ENCODE measurements at places on chromosomes 13 and 19.

GRCh38 chr19:8643860-8644653, 13.6 kb downstream of the NFILZ start:
- DNase-seq: no peak

- no peak for DNase-seq
Observed at GRCh38 chr13:36837354-36838092, 18.5 kb downstream of the RFXAP start.

DNA sequence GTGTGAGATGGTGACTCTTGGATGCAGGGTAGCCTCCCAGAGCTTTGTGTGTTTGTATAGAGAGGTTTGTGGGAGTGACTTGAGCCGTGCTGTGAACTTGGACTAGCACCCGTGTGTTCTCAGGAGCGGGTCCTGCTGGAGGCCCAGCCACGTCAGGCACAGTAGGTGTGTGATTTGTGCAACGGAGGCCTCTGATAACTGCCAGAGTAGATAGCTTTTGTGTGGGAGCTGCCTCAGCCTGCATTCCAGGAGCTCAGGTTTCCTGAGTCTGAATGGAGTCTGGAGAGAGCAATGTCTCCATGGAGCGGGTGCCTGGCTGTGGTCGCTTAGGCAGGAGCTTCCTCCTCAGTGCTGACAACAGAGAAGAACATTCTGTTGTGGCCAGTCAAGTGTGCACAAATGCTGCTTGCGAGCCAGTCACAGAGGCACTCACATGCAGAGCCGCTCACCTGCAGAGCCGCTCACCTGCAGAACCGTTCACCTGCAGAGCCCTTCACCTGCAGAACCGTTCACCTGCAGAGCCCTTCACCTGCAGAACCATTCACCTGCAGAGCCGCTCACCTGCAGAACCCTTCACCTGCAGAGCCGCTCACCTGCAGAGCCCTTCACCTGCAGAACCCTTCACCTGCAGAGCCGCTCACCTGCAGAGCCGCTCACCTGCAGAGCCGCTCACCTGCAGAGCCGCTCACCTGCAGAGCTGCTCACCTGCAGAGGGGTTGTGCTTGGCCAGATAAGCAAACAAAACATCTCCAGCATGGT, 32.6 kb downstream of the TFDP1 start:
- no peak for DNase-seq

DNA sequence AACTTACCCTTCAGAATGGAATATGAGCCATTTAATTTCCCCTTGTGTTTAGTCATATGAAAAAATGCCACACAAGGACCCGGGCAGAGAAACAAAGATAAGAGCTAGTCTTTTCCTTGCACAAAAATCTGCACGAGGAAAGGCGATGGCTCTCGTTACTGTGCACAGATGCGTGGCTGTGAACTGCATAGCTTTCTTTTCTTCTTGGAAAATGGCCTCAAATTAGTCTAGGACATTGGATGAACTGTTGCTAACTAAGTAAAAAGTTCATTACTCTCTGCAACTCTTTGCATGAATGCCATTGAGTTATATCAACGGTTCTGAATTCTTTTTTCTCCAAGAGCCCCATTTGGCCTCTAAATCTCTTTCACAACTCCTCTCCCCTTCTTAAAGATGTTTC, 125.2 kb downstream of the COG6 start:
- no peak for DNase-seq

- DNase-seq: no peak
Observed at GRCh38 chr13:107185889-107186288, 618.0 kb upstream of the ARGLU1 start.

DNA sequence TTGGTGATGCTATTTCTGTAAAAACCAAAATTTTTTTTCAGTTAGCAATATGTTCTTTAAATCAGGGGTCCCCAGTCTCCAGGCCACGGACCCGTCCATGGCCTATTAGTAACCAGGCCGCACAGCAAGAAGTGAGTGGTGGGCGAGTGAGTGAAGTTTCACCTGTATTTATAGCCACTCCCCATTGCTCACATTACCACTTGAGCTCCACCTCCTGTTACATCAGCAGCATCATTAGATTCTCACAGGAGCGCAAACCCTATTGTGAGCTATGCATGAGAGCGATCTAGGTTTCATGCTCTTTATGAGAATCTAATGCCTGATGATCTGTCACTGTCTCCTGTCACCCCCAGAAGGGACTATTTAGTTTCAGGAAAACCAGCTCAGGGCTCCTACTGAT, 58.9 kb upstream of the SLC7A1 start:
- no peak for DNase-seq

- DNase-seq: no peak
Observed at GRCh38 chr13:29522044-29522685, 73.3 kb downstream of the SLC7A1 start.

All from DMS 273 treated with DMSO at 0.1 percent for 48 hours (cell line).